ENCODE measurements at places on chromosomes 16 and 17. TPM values are rescaled to one million over a fixed set of nuclear protein-coding genes. Genes with fewer than 3 reads are reported as not detected.

Gene FAM20A
- not detected for total RNA-seq

Gene ALOX12
- total RNA-seq, result not detected

Gene IRF8
- 191 TPM for total RNA-seq

Gene TMC7
- total RNA-seq, result not detected

Gene INCA1
- 0.29 TPM for total RNA-seq

Gene TAC4
- total RNA-seq, result not detected

Gene IKZF3
- 96.4 TPM for total RNA-seq

Gene CLUH
- total RNA-seq, result 147 TPM

Gene CCL17
- total RNA-seq, result 39.5 TPM

Gene FOXL1
- total RNA-seq, result not detected

Gene C1QTNF1
- total RNA-seq, result 0.21 TPM

Gene P2RX5
- total RNA-seq, result 24.8 TPM

Gene TEKT5
- 2.2 TPM for total RNA-seq

Gene PLD6
- total RNA-seq, result 15.4 TPM

Gene SLC52A1
- total RNA-seq, result not detected

Gene VPS4A
- 22.2 TPM for total RNA-seq

Gene C1QL1
- not detected for total RNA-seq

Gene ROGDI
- total RNA-seq, result 14.7 TPM

Gene MYO1D
- 37.7 TPM for total RNA-seq

Gene DNAH9
- total RNA-seq, result 0.05 TPM

Gene CD300LF
- not detected for total RNA-seq

Gene PRRT2
- total RNA-seq, result 0.35 TPM

Gene KPNA2
- total RNA-seq, result 254 TPM

Gene PRKCB
- total RNA-seq, result 158 TPM

Gene UTS2R
- total RNA-seq, result 0.36 TPM

Gene TBC1D28
- total RNA-seq, result not detected

Gene WRAP53
- total RNA-seq, result 28.5 TPM

Gene ZNF385C
- not detected for total RNA-seq

Gene CA5A
- total RNA-seq, result not detected

Gene RNF222
- total RNA-seq, result not detected

Gene CD300LB
- 0.23 TPM for total RNA-seq

Gene CNTNAP1
- total RNA-seq, result 29.9 TPM

Gene CNGB1
- total RNA-seq, result not detected

Gene GPR139
- total RNA-seq, result not detected

Gene KRT222
- total RNA-seq, result 0.08 TPM

Gene IGF2BP1
- 2.4 TPM for total RNA-seq

Gene CCL1
- not detected for total RNA-seq

Gene RAB37
- total RNA-seq, result 2.3 TPM

Gene TMEM170A
- total RNA-seq, result 20.7 TPM

Gene MYH3
- total RNA-seq, result 1.4 TPM

Gene DNASE1L2
- 0.93 TPM for total RNA-seq

Gene EPOP
- total RNA-seq, result 9.7 TPM

Gene NLRC3
- 18.2 TPM for total RNA-seq

Gene PRSS33
- not detected for total RNA-seq

Gene C17orf113
- total RNA-seq, result 0.11 TPM

Gene PRR29
- not detected for total RNA-seq

Gene HSD17B2
- not detected for total RNA-seq

All from GM12878 (cell line).